Neural crest cell (in vitro differentiated cells): ENCODE measurements at places on chromosomes 3 and 15. TPM values are rescaled to one million over a fixed set of nuclear protein-coding genes. Genes with fewer than 3 reads are reported as not detected.
A peak's percentile ranks its signal among the peaks of the same experiment; 100 is the strongest.

GRCh38 chr15:62121273-62122015, 43.6 kb downstream of the C2CD4B start:
- no peak for DNase-seq
- no peaks in the 10 kb centered on the region for H3K36me3 ChIP-seq
- peaks cover 14% of the 10 kb centered on the region for H3K4me1 ChIP-seq
- H3K27ac ChIP-seq = no peak overlapping the region

DNA sequence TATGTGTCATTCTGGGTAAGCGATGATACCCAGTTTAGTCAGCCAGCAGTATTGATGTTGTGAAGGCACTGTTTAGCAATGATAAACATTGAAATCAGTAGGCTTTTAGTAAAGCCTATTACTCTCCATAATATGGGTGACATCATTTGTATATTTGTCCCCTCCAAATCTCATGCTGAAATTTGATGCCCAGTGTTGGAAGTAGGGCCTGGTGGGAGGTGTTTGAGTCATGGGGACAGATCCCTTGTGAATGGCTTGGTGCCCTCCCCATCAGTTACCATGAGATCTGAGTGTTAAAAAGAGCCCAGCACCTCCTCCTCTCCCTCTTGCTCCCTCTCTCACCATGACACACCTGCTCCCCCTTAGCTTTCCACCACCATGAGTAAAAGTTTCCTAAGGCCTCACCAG, 31.4 kb upstream of the FAN1 start:
- no peaks in the 10 kb centered on the region for H3K27me3 ChIP-seq
- no peaks in the 10 kb centered on the region for H3K36me3 ChIP-seq
- H3K4me3 ChIP-seq = no peak overlapping the region
- no peak for DNase-seq
- H3K27ac ChIP-seq = no peak overlapping the region
- no peaks in the 10 kb centered on the region for H3K4me1 ChIP-seq

GRCh38 chr15:87573534-87573933, 683.0 kb downstream of the NTRK3 start:
- DNase-seq = no peak
- peaks cover 15% of the 10 kb centered on the region for H3K4me1 ChIP-seq
- no peaks in the 10 kb centered on the region for H3K27me3 ChIP-seq
- no peaks in the 10 kb centered on the region for H3K36me3 ChIP-seq

GRCh38 chr3:81393251-81393650, 368.2 kb downstream of the GBE1 start:
- no peaks in the 10 kb centered on the region for H3K36me3 ChIP-seq
- H3K4me1 ChIP-seq = no peaks in the 10 kb centered on the region
- no peak overlapping the region for H3K27ac ChIP-seq
- no peak overlapping the region for H3K4me3 ChIP-seq
- no peak for DNase-seq

GRCh38 chr3:6542795-6543194, 318.1 kb upstream of the GRM7 start:
- H3K36me3 ChIP-seq = peaks cover 13% of the 10 kb centered on the region
- H3K27me3 ChIP-seq = no peaks in the 10 kb centered on the region
- no peaks in the 10 kb centered on the region for H3K4me1 ChIP-seq
- no peak overlapping the region for H3K4me3 ChIP-seq
- no peak for DNase-seq

- H3K4me3 ChIP-seq = no peak overlapping the region
- H3K27me3 ChIP-seq = no peaks in the 10 kb centered on the region
- peaks cover 5% of the 10 kb centered on the region for H3K4me1 ChIP-seq
Measured at GRCh38 chr15:22919171-22919570, 61.0 kb downstream of the CYFIP1 start.

DNA sequence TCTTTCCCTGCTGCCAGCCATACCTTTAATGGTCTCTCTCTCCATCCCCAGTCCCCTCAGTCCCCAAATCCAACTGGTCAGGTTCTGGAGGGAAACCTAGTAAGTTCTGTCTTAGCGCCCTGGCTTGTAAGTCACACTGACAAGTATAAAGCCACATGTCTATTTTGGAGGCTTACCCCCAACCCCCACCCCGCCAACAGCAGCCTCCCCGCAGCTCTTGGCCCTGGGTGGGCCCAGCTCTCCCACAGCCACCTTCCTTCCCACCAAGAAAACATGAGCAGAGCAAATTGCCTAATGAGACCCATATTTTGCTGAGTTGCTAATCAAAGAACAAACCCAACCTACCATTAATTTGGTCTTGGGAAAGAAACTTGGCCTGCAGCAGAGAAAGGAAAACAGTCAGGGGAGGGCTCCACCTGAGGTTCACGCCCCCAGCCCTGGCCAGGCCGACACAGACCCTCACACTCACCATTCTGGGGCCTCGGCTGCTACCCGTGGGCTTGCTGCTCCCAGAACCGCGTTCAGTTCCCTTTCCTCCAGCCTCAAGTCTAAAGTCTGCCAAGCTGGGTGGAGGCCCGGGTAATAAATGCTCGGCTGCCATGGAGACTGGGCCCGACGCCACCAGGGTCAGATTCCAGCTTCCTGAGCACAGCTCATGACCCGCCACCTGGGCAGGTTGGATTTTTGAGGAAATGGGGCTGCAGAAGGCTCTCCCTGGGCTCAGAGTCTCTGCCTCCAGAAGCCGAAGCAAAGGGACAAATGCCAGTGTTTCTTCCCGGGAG, at the start of gene CALML4:
CALML4 (minus strand) TSS at position 557 of the 782 bp plus-strand sequence; CDS start at position 472, 85 bp downstream.
- H3K4me1 ChIP-seq = peaks cover 12% of the 10 kb centered on the region
- DNase-seq = no peak
- no peak within 1 kb of the TSS for H3K4me3 ChIP-seq
- no peaks in the 10 kb centered on the region for H3K36me3 ChIP-seq
- no peak within 1 kb of the TSS for H3K27ac ChIP-seq
- no peaks in the 10 kb centered on the region for H3K27me3 ChIP-seq

- H3K4me1 ChIP-seq = no peaks in the 10 kb centered on the region
- no peaks in the 10 kb centered on the region for H3K36me3 ChIP-seq
- H3K27ac ChIP-seq = no peak overlapping the region
- DNase-seq = no peak
Measured at GRCh38 chr3:81829937-81830336, 68.5 kb upstream of the GBE1 start.

DNA sequence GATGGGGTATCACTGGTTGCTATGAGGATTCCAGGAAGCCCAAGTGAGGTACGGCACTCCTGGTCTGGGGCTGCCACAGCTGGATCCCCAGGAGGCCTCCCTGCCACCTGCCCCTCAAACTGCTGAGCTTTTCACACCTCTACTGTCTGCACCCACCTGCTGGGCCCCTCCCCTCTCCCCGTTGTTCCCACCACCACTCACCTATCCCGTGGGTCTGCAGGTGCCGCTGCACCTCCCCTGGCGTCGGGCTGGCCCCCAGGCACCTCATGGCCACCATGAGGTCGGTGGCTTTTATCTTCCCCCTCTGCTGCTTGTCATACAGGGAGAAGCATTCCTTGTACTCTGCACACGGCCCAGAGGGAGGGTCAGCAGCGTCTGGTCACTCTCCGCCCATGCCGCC, 5.8 kb downstream of the CALML4 start:
- H3K4me3 ChIP-seq = no peak overlapping the region
- peaks cover 29% of the 10 kb centered on the region for H3K4me1 ChIP-seq
- H3K27ac ChIP-seq = no peak overlapping the region

DNA sequence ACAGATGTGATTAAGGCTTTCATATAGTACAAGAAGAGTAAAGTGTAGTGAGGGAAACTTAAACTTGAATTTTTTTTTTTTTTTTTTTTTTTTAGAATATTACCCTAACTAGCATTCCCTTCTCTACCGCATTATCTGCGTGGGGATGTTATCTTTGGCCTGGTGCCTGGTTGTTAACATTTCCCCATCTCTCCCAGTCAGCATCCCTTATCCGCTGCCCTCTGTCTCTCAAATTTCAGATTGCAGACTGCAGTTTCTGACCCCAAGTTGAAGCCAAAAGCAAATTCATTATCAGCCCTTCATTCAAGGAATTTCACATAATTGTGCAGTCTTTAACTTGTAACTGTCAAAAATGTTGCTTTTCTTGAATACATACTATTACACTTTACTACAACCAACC, 353.0 kb downstream of the PLOD2 start:
- H3K4me1 ChIP-seq = no peaks in the 10 kb centered on the region
- DNase-seq = peak; percentile 10
- H3K36me3 ChIP-seq = no peaks in the 10 kb centered on the region
- no peak overlapping the region for H3K27ac ChIP-seq

DNA sequence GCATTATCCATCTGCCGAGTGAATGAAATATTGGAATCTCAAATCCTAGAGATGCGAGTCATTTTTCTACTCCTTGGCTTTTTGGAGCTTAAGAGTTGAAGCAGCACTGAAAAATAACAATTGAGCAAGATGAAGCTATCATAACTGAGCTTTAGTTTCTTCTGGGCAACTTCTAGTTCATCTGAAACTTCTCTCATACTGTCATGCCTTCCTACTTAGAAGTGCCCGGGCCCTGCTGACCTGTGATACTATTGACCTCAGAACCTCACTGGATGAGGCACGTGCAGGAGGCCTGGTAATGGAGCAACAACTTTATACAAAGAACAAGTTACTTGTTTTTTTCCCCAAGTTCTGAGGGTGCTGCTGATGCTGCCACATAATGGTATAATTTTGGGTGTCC, 48.5 kb upstream of the P3H2 start:
- no peaks in the 10 kb centered on the region for H3K27me3 ChIP-seq
- no peak overlapping the region for H3K4me3 ChIP-seq

DNA sequence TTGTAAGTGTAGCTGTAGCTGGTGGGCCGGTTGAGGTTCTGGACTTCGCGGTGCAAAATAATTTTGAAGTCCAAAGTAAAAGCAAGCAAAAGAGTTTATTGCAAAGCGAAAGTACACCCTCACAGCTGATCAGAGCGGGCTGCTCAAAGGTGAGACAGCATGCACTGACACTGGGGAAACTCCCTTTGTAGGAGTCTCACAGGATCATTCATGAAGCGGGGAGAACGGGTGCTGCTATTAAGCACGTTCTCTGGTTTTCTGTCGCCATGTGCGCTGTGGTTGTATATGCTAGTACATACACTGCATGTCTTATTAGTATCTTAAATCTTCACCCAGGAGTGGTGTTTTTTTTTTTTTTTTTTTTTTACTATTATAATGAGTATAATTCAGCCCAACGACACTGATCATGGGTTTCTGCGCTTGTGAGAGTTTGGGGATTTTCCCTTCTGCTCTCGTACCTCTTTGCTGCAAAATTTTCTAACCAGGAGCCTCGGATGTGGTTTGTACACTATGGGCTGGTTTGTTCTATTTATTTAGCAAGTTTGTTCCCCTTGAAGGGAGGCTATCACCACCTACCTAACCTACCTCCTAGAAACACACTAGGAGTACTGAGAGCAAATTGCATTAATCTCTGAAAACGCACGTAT, 1.4 kb upstream of the AP4E1 start:
- peak overlapping the region; percentile 94 for H3K27ac ChIP-seq
- DNase-seq = no peak
- H3K4me1 ChIP-seq = peaks cover 26% of the 10 kb centered on the region
- H3K27me3 ChIP-seq = no peaks in the 10 kb centered on the region
- peaks cover 4% of the 10 kb centered on the region for H3K36me3 ChIP-seq

Gene EPHA3
- 22.1 and 24.6 TPM in 2 replicates for total RNA-seq

Gene RLBP1
- total RNA-seq = 5.7 and 6.3 TPM in 2 replicates

Gene USP50
- total RNA-seq = 0.40 TPM in 1 of 2 replicates, not detected in the other
